ENCODE measurements at places on chromosomes 13 and 19.

GRCh38 chr19:16458391-16459341, 13.1 kb downstream of the EPS15L1 start:
- DNase-seq: no peak

DNA sequence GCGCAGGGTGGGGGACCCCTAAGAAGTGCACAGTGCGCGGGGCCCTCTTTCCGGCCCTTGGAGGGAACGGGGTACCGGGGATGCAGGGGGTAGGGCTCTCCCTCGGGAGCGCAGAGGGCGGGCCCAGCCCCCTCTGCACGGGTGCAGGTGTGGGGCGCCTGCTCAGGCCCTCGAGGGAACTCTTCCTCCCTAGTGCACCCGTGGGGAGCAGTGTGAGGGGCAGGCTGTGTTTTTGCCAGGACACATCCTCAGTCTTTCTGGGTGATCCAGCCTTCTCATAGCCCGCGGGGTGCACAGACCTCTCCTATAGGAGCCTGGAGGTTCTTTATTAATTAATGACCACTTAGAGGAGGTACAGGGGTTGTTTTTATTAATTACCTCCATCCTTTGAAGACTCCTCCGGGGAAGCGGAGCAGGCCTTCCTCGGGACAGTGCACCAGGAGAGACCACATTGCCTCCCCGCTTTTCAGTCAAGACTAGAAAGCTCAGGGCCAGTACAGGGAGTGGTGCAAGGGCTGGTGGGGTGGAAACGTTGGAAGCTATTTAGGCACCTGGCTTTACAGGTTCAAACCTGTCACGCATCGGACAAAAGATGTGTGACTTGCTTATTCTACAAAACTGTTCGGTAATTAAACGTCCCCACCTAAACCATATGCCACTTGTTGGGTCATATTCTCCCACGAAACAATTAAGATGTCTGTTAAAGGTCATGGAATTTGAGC, 598 bp upstream of the GJB6 start:
- no peak for DNase-seq

DNA sequence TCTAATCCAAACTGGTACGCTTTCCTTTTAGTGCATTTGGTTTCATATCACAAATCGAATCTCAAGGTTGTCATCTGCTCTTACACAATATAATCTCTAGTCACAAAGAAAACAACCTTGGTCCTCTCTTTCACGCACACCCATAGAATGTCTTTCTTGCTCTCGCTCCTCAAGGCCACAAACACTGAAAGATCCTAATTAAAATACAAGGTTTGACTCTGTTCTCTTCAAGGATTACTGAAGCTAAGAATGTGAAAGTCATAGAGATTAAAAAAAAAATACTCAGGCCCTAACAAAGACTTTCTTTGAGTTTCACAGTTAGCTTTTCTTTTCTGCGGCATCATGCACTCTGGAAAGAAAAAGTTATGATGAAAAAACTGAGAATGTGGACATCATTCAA, 891.5 kb downstream of the EFNB2 start:
- DNase-seq: no peak

DNA sequence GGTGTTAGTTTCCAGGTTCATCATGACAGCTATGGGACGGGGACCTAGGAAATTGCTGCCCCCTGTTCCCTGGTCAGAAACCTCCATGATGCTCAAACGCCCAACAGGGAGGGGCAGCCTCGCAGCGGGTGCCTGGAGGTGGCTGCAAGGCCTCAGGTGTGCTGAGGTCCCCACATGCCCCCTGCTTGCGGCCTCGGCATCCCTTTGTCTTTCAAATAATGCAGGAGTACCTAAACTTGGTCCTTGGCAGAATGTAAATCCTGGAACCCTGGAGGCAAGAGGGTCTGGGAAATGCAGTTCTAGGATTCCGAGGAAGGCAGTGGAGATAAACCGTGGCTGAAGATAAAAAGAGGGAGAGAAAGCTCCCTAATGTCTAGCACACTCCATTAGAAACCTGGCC, 52.4 kb downstream of the SKA3 start:
- no peak for DNase-seq

Measured in ecto neural progenitor cell (in vitro differentiated cells).